ENCODE measurements at places on chromosomes 11 and 22.
A peak's percentile ranks its signal among the peaks of the same experiment; 100 is the strongest.

DNA sequence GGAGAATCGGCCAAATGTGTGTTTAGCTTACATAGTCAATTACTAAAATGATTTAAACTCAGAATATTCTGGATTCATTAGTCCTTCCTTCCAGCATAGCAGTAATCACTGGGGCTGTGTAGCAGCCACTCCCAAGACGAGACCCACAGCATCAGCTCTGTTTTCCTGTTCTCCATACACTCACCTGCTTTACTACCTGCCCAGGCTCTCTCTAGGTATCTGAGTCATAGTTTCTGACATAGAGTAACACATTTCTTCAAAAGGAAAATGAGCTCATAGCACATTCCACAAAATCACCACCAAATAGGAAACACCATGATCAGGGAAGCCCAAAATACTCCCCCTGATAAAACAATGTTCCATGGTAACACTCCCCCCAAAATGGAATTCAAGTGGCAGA lies 22.9 kb downstream of the MORC2 start:
- no peak for DNase-seq

DNA sequence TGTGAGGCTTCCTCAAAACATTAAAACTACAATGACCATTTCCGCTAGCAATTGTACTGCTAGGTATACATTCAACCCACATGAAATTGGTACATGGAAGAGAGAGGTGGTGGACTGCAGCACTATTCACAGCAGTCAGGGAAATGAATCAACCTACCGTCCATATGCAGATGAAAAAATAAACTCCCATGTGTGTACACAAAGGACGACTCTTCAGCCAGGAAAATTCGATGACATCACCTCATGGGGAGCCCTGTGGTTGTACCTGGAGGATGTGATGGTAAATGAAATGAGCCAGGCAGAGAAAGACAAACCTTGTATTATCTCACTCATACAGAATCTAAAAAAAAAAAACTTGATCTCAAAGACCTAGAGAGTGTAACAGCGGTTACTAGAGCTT lies 23.3 kb downstream of the RFPL3 start:
- no peak for DNase-seq

GRCh38 chr22:22616636-22617035 lies 27.8 kb upstream of the GGTLC2 start:
- DNase-seq, result no peak

GRCh38 chr11:118099838-118100556 lies 13.2 kb upstream of the SMIM35 start:
- no peak for DNase-seq

GRCh38 chr11:45847911-45848316 lies 639 bp downstream of the CRY2 start:
- no peak for DNase-seq

- no peak for DNase-seq
Observed at GRCh38 chr22:25680956-25681355, 61.0 kb upstream of the MYO18B start.

- no peak for DNase-seq
Observed at GRCh38 chr11:13923716-13924650, 38.5 kb upstream of the SPON1 start.

DNA sequence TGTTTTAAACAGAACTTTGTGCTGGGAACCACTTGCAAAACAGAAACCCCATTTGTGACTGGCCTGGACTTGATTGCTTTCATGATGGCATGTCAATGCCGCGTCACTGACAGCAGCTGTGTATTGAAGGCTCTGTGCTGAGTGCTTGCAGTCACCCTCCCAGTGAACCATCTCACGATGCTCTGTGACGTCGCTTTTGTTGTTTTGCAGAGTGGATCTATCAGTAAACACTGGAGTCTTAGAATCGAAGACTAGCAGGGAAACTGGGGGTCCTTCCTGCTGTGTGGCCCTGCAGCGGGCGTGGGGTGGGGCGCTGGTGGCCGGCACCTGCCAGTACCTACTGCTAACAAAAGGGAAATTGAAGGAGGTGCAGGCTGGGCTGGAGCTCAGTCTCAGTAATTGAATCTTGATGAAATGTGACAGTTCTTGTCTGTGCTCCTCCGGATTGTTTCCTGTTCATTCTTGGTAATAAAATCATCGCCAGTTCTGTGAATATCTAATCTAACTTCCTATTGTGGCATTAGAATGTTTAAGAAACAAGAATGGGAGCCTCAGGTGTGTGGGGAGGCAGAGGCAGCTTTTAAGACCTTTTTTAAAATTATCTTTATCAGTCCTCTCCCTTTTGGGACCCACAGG lies 50.5 kb upstream of the PARVG start:
- no peak for DNase-seq

- DNase-seq, result peak; percentile 47
Observed at GRCh38 chr11:67351275-67352005, 1.9 kb downstream of the POLD4 start.

GRCh38 chr11:124656774-124657630 lies 16.5 kb downstream of the SIAE start:
- no peak for DNase-seq

DNA sequence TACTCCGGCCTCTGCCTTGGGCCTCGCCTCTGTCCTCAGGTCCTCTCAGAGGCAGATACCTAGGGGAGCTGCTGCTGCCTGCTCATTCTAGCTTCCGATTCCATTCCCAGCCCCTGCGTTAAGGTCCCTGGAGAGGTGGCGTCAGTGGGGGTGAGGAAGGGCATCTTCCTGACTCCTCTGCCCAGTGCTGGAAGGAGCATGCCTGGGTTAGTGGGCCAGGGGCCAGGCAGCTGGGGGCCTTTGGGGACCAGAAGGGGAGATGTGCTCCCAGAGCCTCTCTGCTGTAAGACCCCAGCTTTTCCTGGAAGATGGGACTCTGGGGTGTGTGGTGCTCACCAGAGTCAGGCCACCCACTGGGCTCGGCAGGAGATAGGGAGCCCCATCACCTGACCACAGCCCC lies 3.6 kb upstream of the MYO7A start:
- DNase-seq, result no peak

DNA sequence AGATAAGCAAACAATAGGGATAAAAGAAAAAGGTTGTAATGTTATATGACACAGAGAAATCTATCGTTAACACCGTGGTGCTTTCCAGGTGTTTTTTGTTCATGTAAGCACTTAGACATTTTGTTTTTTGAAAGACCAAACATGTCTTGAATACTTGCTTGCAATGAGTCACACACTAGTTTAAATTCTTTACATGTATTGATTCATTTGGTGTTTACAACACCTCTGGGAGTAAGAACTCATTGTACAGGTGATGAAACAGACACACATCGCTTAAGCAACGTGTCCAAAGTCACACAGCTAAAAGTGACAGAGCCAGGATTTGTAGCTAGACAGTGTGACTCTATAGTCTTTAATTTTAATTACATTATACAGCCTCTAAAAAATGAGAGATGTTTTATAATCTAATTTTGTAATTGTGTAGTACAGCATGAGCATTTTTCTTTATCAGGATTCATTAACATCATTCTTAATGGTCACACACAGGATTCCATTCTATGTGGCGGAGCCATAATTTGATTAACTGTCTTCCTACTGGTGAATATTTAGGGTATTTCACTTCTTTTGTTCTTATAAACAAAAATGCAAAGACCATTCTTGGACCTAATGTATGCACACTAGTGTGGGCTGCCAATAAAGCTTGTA lies 148.8 kb downstream of the DBX1 start:
- DNase-seq, result no peak

- no peak for DNase-seq
Observed at GRCh38 chr11:47857892-47858543, 9.9 kb upstream of the NUP160 start.

- no peak for DNase-seq
Observed at GRCh38 chr11:22753416-22753815, 76.2 kb downstream of the SVIP start.

DNA sequence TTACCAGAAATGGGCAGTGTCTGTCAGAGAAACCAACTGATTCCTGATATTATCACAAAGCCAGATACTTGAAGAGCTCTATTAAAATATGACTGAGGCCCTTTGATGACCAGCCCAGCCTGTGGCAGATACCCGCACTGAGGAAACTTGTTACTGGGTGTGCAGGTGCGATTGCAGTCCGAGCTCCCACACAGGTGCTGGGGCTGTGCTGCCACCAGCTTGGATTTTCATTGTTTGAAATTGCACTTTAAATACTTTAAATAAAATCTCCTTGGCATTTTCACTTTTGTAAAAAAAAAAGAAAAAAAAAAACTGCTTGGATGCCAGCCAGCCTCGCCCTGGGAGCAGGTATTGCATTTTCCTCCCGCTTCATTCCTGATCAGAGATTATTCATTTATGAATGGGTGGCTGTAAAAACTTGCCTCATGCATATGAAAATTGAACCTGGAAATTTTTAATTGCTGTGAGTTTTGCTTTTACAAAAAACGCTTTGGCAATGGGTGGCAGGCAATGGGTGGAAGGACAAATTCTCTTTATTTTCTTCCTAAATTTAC lies 21.2 kb downstream of the EHF start:
- no peak for DNase-seq

DNA sequence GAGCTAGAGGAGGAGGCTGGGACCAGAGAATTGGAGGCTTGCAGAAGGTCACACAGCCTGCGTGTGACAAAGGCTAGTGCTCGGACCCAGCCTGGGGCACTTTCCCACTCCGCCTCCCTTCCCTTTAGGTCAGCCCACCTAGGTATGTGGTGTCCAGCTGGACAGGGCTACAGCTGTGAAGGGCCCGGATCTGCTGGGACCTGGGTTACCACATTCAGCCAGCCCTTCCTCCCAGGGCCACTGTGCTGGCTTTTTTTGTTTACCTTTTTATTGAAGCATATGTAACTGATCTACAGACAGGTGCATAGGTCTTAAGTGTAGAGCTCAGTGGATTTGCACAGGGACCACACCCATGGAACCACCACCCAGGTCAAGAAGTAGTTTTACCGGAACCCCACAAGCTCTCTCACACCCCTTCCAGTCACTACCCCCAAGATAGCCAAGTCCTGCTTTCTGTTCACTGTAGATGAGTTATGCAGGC lies 8.7 kb downstream of the CAPN5 start:
- no peak for DNase-seq

- DNase-seq, result no peak
Observed at GRCh38 chr22:17119481-17120202, 1.5 kb downstream of the TMEM121B start.

- no peak for DNase-seq
Observed at GRCh38 chr11:120025606-120026335, 112.1 kb downstream of the TRIM29 start.

DNA sequence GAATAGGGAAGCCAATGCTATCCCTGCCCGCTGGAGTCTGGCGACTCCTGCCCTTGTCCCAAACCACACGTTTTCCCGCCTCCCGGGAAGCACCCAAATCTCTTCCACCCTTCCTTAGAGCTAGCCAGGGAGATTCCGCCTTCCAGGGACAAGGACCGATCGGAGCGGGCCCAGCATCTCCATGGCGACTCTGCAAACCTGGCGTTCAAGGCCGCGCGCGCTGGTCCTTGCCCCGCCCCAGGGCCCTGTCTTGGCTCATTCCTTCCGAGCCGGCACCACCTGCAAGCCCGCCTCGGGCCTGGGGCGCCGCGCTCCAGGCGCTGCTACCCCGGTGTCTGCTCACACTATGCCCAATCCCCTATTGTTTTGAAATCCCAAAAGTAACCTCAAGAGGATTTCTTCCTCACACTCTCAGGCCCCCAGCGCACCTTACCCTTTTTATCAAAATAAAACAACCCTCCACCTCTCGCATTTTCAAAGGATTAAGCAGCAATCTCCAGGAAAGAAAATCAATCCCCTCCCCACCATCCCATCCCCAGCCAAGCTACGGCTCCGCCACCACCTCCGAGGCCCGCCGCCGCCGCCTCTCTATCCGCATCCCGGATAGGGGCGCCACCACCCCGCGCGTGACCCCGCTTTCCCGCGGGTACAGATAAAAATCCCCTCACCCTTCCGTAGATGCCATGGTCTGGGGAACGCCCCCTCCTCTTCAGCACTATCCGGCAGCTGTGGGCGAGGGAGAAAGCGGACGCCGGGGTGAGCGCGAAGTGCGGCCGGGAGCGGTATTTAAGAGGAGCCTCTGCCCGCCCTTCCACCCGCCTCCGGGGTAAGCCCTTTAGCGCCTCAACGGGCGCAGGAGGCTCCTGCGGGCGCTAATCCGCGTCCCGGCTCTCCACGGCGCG lies 825 bp downstream of the SLC1A2 start:
- DNase-seq, result no peak

GRCh38 chr22:50146439-50147238 lies 23.9 kb upstream of the PANX2 start:
- DNase-seq, result no peak

DNA sequence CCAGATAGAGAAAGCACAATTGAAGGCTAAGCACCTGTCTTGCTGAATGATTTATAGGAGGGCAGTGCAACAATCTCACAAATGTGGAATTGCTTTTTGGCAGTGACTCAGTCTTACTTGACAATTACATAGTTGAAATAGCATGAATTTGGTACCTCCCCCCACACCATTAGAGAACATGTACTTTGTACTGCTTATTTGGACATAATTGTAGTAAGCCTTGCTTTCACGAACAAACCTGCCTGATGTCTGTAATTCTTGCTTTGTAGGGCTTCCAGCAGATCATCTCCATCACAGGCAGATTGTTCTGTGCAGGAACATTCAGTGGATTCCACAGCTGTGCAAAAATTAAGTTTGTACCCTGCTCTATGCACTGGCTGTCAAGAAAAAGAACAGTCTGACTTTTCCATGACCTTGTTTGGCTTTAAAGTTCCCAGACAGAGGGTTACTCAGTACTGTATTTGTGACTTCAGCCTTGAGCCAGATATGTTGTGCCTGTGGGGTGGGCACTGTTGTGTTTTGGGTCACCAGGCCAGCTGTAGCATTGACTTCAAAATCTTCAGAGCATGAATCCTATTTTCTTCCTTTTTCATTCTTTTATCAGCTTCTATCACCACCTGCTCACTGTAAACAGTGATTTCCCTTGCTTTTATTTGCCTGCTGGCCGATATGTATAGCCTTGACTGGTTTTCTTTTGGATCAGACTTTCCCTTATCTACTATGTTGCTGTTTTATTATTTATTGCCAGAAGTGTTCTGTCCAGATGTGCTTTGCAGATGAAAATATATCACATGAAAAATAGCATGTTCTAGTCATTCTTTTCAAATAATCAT lies 941.0 kb upstream of the CHORDC1 start:
- no peak for DNase-seq

GRCh38 chr11:45085646-45086501 lies 60.6 kb upstream of the PRDM11 start:
- DNase-seq, result no peak

DNA sequence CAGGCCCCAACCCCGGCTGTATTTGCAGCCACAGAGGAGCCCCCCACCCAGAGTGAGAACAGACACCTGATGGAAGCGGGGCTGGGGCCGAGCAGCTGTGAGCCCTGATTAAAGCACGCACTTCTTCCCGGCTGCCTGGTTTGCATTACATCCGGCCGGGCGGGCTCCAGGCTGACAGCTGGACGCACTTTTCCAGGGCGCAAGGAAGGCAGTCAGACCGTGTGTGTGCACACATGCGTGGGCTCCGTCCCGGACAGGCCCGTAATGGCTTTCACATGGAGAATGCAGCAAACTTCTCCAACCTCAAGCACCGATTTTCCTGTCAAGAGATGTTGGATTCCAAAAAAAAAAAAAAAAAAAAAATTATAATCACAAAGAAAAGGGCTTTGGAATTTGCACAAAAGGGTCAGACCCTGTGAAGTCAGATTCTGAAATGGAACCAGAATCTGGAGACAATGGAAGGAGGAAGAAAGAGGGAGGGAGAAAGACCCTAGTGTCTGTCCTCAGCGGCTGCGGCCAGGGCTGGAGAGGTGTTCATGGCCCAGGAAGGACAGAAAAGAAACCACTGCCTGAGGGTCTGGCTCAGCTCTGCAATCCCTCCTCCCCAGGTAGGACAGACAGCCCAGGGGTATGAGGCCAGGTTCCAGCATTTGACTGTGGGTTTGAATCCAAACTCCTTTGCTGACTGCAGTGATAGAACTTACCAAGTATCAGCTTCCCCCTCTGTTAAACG lies 365.5 kb downstream of the MN1 start:
- no peak for DNase-seq

GRCh38 chr11:56271092-56271491 lies 2.9 kb upstream of the OR5T1 start:
- no peak for DNase-seq
